ENCODE measurements at places on chromosomes 16 and 17.

DNA sequence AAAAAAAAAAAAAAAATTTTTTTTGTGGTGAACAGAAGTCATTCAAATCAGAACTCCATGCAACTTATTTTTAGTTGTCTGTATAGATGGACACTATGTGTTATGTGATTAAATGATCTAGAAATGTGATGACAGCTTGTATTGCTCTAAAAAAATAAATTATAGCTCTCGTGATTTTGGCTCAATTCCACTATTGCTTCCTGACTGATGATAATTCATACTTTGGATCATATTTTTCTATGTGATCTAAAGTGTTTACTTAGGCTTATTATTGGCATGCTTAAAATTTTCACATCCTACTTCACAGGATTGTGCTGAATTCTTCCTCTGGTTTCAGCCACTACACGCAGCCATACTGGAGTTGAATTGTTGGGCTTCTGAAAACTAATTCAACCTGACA is 76.8 kb downstream of the RPGRIP1L start:
- no peak for DNase-seq

DNA sequence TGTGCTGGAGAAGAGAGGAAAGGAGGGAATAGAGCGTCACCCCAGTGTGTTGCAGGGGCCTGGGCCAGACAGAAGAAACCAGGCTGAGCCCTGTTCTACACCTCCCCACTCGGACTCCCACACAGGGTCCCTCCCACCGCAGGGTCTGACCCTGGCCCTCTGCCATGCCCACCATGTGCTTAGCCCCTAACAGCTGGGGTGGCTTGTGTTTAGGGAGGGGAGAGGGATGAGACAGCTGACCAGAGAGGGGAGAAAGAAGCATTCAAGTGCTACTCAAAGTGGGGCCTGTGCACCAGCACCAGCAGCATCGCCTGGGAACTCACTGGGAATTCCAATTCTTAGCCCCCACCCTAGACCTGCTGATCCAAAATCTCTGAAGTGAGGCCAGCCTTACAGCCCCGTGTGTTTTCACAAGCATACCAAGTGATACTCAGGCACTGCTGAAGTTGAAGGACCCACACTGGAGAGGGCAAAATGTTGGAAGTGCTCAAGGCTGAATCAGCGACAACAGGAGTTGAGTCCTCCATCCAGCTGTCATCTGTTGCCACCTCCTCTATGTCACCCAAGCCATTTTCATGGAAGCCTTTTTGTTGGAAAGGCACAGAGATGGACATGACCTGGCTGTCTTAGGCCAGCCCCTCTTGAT is 47.0 kb downstream of the FZD2 start:
- DNase-seq, result no peak

- no peak for DNase-seq
Measured at GRCh38 chr17:67443931-67444595, 67.0 kb downstream of the PITPNC1 start.

DNA sequence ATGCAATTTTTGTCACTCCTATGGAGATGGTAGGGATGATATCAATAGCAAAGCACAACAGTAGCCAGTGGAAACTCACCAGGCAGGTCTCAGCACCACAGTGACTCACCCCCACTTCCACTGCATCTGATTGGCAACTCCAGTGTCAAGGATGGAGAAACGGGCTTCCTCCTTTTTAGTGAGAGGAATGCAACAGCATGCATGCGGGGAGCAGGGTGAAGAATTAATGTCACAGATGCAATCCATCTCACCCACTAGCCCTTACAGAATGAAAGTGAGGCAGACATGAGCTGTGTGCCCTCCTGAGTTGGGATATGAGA is 467.0 kb upstream of the C16orf82 start:
- no peak for DNase-seq

DNA sequence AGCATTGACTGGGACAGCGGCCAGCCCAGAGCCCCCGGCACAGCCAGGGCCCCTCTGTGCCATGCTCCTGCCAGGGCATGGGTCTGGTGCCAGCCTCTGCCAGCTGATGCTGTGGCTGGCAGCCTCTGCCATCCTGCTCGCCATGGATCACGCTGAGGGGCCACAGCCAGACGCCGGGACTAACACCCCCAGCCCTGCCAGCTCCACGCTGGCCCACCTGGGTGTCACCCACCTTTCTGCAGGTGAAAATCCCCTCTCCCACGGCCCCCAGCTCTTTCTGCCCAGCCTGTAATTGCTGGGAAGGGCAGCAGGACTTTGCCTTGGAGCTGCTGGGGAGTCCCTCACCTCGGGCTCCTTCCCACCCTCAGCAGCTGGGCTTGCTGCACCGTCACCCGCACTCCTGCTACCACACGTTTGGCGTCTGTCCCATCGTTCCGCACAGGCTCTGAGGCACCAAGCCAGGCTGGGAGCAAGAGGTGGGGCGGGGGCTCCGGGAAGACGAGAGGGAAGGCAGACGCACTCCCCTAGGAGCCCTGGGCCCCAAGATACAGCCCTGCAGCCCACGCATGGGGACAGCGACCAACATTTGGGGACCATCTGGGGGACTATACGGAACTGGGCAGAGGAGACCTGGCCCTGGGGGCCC is 42.0 kb upstream of the ACSF3 start:
- no peak for DNase-seq

DNA sequence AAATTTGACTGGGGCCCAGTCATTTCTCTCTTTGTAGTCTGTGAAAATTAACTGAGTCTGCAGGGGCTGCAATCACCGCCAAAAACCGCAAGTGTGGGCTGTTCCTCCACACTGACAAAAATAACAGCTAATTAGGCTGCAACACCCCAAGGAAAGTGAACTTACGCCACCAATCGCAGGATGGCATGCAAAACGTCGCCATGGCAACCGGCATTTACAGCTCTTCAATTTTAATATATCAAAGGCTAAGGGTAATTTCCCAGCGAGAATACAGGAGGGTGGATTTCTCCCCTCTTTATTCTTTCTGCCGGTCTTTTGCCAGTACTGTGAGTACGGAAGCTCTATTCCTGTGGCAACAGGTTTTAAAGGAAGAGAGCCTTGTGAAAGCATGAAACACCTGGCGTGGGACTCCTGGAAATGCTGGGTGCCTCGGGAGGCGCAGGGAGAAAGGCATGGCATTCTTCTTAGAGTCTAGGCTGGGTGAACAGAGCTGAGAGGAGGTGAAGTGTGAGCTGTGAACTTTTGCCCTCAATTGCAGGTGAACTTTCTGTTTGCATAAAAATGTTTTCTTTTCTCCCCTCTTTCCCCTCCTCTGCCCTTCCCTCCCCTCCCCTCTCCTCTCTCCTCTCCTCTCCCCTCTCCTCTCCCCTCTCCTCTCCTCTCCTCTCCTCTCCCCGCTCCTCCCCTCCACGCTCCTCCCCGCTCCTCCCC is 399.7 kb downstream of the XYLT1 start:
- DNase-seq, result peak; percentile 60

DNA sequence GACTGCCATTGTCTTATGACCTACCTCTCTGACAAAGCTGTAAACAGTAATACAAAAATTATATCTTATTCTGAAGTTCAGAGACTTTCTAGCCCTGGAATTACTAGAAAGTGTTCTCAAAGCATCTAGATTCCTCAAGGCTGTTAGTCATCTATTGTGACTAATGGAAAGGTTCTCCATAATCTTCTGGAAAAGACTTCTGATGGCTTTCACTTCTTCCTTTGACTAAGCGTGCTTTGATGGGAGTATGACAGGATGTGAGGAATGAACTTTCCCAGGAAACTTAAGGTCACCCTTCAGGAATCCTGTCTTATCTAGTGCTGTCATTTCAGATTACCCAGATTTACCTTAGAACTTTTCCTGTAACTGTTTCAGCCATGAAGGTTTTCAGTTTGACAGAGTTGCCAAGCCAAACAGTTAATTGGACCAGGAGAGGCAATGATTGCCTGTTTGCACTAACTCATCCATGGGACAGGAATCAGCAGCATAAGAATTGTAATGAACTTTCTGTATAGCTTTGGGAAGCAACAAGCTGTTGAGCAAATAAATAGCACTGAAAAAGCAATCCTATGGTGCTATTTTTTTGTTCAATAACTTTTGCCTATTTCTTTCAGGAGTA is 43.5 kb downstream of the AP2B1 start:
- DNase-seq, result no peak

- no peak for DNase-seq
Measured at GRCh38 chr16:81752225-81752875, 26.7 kb upstream of the PLCG2 start.

GRCh38 chr17:47621293-47622179 is 28.2 kb upstream of the KPNB1 start:
- DNase-seq, result no peak

GRCh38 chr17:44087319-44087718 is 16.8 kb downstream of the G6PC3 start:
- DNase-seq, result no peak

- DNase-seq, result no peak
Measured at GRCh38 chr16:56115817-56116576, 75.3 kb upstream of the GNAO1 start.

- DNase-seq, result peak; percentile 19
Measured at GRCh38 chr16:11405331-11406176, 60.3 kb downstream of the RMI2 start.

DNA sequence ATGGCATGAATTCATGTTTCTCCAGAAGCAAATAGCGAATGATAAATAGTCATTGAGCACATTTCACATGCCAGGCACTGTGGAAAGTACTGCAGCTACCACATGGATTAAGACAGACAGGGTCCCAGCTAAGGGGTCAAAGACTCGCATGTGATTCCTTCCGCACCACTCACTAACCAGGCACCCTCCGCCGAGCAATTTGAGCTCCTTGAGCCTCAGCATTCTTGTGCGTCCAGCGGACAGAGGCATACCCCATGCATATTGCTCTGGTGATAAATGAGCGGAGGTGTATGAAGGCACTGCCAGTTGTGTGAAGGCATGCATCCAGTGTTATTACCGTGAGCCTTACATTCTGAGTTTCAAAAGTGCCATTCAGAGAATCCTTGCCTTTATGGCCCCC is 358.7 kb downstream of the HS3ST4 start:
- DNase-seq, result no peak

DNA sequence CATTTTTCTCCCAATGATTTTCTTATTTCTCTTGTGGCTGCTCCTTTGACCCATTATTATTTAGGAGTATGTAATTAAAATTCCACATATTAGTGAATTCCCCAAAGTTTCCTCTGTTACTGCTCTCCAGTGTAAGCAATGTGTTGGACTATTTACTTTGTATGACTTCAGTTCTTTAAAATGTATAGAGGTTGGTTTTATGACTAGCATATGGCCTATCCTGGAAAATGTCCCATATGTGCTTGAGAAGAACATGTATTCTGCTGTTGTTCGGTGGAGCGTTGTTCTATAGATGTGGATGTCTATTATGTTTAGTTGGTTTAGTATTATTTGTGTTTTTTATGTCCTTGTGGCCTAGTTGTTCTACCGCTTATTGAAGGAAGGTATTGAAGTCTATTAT is 6.0 kb upstream of the NT5M start:
- no peak for DNase-seq

- DNase-seq, result no peak
Measured at GRCh38 chr16:84985079-84986065, 26.0 kb downstream of the ZDHHC7 start.

DNA sequence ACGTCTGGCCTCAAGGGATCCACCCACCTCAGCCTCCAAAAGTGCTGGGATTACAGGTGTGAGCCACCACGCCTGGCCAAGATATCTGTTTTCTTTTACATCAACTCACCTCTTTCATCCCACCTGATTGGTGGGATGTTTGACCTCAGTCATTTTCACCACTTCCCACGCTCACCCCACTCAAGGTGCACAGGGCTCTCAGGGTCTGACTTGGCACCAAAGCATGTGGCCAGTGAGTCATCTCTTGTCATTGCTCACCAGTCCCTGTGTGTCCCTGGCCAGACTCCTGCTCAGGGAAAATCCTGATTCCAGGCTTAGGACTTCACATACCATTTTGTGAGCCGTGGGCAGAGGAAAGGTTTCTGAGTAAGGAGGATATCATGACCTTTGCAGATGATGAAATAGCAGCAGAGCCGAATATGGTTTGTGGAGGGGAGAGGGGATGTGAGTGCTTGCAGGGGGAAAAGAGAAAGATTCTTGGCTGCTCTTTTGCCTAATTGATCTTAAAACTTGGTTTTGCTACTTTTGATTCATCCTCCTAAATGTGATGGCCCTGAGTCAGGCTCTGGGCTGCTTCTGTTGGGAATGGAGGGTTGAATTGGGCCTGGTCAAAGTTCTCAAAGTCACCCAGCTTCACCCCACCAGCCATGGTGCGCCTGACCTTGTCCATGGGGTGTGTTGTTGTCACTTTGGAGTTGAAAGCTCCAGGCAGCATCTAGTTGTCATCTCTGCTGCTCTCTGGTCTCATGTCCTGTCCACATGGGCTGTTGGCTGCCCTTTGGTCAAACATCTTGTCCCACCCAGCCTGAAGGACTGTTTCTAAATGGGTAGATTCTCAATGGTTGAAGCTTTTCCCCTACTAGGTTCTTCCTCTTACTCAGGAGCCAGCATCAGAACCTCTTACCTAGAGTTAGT is 6.0 kb upstream of the KCNH6 start:
- DNase-seq, result no peak

DNA sequence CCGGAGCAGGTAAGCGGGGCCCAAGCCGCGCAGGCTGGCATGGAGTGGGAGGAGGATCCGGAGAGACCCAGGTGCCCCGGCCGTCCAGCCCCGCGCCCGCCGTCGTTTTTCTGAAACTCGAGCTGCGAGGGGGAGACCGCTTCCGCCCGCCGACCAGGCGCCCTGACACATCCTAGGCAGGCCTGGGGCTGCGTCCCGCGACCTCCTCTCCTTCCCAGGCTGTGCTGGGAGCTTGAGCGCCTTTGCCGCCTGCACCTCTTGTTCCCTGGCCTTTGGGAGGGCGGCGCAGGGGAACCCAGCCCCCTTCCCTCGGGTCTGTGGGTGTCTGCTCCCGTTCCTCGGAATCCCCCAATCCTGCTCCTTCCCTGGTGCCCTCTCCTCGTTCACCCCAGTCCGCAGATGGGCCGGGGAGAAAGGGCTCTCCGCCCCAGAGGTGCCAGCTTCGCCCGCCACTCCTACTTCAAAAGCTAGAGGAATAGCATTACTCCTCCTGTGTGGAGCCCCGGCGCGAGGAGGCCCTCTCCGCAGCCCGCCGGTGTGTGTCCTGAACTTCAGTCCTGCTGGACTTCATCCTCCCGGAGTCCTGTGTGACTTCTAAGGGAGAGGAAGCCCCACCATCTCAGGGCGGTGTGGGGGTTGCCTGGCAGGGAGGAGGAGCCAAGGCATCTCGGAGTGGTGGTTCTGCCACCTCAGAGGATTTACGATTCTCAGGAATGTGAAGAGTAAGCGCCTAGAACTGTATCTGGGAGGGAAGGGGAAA is 1.0 kb downstream of the NHERF1 start:
- DNase-seq, result no peak

GRCh38 chr17:17742133-17742621 is 60.9 kb downstream of the RAI1 start:
- no peak for DNase-seq

GRCh38 chr17:61476476-61477203 is 24.4 kb downstream of the TBX4 start:
- DNase-seq, result no peak

GRCh38 chr16:46850619-46851555 is 19.9 kb upstream of the C16orf87 start:
- DNase-seq, result no peak

Data from stimulated activated CD8-positive, alpha-beta memory T cell treated with anti-CD3 and anti-CD28 coated beads, Interleukin-12 subunit alpha, Interleukin-12 subunit beta, amount 100 ng/mL, for 1 hour (primary cell).